ENCODE measurements at places on chromosomes 6 and 20. TPM values are rescaled to one million over a fixed set of nuclear protein-coding genes. Genes with fewer than 3 reads are reported as not detected.

DNA sequence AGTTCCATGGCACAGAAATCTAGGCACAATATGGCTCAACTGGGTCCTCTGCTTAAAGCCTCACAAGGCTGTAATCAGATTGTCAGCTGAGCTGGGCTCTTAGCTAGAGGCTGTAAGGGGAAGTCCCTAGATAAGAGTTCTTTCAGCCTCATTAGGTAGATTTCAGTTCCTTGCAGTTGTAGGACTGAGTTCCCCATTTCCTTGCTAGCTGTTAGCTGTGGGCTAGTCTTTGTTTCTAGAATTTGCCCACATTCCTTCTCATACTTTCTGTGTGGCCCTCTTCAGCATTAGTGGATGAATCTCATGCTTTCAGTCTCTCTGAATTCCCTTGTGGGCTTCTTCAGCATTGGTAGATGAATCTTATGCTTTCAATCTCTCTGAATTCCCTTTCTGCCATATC is 71.0 kb upstream of the MRAP2 start:
- H3K4me1 ChIP-seq: no peaks in the 10 kb centered on the region
- H3K4me3 ChIP-seq: no peak overlapping the region
- no peaks in the 10 kb centered on the region for H3K36me3 ChIP-seq
- DNase-seq: no peak
- H3K27ac ChIP-seq: no peak overlapping the region

Gene CALHM4
- not detected for polyA plus RNA-seq

DNA sequence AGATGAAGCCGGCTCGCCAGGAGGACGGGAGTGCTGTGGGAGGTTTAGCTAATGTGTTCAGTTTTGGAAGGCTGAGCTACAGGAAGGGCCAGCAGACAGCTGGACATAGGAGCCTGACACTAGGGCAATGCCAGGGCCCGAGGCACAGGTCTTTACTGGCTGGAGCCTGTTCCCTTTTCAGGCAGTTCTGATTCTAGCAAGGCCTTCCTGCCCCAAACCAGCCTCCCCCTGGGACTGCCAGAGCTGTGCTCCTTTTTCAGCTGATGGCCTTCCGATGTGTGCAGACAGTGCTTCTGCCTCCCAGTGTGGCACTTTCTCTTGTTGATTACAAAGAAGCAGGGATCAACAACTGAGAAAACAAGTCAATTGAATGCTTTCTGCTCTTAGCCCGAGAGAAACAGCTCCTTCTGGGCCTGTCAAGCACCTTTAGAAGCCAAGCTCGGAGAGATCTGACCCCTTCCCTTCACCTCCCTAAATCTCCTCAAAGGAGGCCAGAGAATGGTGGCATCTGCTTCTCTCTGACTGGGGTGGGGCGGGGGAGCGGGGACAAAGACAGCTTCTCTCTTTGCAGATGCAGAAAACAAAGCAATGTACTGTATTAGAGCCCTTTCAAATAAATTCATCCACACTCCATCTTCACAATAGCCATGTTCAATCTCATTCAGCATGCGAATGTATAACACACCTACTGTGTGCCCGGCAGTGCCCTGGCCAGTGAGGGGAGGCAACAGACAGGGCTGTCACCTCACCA is 63.2 kb downstream of the RAB44 start:
- H3K4me3 ChIP-seq: no peak overlapping the region
- DNase-seq: no peak
- no peak overlapping the region for H3K27ac ChIP-seq
- no peaks in the 10 kb centered on the region for H3K4me1 ChIP-seq
- no peaks in the 10 kb centered on the region for H3K27me3 ChIP-seq

DNA sequence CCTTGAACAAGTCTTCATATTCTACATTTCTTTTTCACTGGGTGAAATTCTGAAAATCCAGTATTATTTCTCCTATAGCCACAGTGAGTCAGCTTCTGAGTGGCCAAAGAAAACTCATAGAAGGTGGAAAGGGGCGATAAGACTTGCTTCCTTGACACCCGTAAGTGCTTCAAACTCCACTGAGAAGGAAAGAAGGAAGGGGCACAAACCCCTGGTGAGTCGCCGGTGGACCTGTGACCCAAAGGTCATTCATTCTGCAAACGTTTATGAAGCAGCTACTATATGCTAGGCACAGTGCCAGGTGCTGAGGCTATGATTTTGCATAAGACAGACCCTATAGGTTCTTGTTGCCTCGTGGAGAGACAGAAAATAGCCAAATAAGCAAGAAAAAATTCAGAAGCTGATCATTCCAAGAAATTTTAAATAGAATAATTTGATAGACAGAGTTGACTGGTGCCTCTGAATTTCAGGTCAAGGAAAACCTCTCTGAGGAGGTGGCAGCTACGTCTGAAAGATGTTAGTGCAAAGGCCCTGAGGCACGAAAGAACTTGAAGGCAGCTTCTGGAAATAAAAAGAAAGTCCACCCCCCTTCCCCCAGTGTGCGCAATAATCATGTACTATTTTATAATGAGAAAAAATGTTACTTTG is 118.2 kb downstream of the CD24 start:
- no peaks in the 10 kb centered on the region for H3K36me3 ChIP-seq
- DNase-seq: no peak
- H3K27me3 ChIP-seq: peaks cover 7% of the 10 kb centered on the region
- H3K4me3 ChIP-seq: no peak overlapping the region

DNA sequence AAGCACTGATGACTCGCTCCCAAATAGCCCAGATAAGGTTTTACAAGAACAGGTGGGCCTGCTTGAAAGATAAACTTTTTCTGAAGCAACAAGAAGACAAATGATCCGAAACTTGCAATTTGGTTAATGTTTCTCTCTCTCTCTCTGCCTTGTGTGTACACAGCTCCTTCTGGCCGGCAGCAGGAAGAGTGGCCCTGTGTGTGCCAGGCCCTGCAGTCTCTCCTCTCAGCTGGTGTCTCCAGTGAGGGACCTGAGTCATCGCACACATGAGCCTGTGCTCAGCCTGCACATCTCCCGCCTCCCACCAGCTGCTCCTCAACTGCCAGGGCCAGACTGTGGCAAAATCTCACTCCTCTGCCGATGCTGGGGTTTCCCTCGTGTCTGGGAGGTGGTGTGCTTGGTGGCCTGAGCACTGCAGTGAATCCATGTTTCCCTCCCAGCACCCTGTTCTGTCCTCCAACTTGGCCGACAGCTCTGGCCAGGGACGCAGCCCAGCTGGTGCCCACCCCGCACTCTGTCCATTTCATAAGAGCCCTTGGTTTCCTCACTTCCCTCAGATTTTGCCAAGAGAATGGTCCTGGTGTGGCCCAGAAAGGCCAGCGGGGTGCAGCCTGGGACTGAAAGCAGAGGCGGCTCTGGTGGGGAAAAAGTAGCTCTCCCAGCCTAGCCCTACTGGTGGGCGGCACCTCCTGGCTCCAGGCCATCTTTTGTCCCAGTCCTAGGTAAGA is 49.4 kb downstream of the ERMARD start:
- H3K27ac ChIP-seq: no peak overlapping the region
- DNase-seq: peak; percentile 85
- H3K4me1 ChIP-seq: peaks cover 5% of the 10 kb centered on the region
- peaks cover 28% of the 10 kb centered on the region for H3K27me3 ChIP-seq
- no peak overlapping the region for H3K4me3 ChIP-seq
- H3K36me3 ChIP-seq: no peaks in the 10 kb centered on the region

Gene SMPDL3A
- polyA plus RNA-seq: 15.4 TPM

DNA sequence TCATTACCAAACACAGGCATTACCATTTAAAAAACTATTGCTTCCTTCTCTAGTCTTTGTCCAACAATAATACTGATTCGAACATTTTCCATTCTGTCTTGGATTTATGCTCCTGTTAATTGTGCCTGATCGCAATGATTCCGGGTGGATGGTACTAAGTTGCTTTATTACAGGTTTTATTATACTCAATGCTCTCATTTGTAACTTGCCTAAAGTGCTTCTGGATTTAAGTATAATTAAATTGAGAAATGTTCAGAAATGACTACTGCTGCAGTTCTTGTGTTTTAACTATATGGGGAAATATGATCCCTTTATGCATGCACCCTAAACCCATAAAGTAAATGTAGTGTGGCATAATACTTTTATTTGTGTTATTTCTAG is 7.2 kb downstream of the TFAP2A start:
- peak overlapping the region; percentile 7 for H3K27ac ChIP-seq
- peak overlapping the region; percentile 98 for H3K4me3 ChIP-seq
- peaks cover 7% of the 10 kb centered on the region for H3K4me1 ChIP-seq
- no peaks in the 10 kb centered on the region for H3K36me3 ChIP-seq
- no peak for DNase-seq

Gene C6orf118
- polyA plus RNA-seq: not detected

- no peak for DNase-seq
- no peaks in the 10 kb centered on the region for H3K4me1 ChIP-seq
- peaks cover 5% of the 10 kb centered on the region for H3K27me3 ChIP-seq
- H3K27ac ChIP-seq: no peak overlapping the region
These were observed 68.2 kb downstream of the COL9A1 start for GRCh38 chr6:70234561-70235236.

DNA sequence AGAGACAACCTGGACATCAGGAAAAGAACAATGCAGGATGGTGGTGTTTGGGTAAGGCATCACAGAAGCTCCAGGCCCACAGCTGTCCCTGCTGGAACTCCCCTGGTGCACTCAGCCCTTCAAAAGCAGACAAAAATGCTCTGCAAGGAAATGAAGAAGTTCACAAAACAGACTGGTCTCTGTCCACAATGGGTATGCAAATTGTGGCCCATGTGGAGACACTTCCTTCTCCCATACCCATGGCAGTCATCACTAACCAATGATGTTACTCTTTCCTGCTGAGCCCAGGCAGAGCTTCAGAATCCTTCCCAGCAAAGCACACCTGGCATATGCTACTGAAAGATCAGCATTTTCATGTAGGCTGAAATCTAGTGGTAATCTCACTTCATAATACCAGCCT is 42.6 kb upstream of the PXDC1 start:
- no peaks in the 10 kb centered on the region for H3K27me3 ChIP-seq
- no peaks in the 10 kb centered on the region for H3K36me3 ChIP-seq
- DNase-seq: no peak
- peaks cover 29% of the 10 kb centered on the region for H3K4me1 ChIP-seq
- no peak overlapping the region for H3K4me3 ChIP-seq

DNA sequence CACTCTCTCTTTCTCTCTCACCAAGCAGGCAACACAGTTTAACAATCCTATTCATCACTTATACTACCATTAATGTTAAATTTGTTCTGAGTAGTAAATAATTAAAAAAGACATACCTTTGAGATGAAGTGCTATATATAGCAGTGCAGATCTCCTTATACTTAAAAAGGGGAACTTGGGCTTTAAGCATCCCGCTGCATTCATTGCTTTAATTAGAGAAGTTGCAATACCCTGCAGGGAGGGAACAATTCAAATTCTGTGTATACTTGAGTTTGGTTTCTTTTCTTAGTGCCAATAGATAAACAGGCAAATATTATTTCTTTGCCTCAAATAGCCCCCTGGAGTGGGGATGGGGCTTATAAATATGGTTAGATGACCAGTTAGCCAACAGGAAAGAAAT is 10.8 kb upstream of the ZBTB24 start:
- H3K4me3 ChIP-seq: no peak overlapping the region
- no peaks in the 10 kb centered on the region for H3K27me3 ChIP-seq
- no peak for DNase-seq
- H3K27ac ChIP-seq: no peak overlapping the region
- H3K4me1 ChIP-seq: no peaks in the 10 kb centered on the region

DNA sequence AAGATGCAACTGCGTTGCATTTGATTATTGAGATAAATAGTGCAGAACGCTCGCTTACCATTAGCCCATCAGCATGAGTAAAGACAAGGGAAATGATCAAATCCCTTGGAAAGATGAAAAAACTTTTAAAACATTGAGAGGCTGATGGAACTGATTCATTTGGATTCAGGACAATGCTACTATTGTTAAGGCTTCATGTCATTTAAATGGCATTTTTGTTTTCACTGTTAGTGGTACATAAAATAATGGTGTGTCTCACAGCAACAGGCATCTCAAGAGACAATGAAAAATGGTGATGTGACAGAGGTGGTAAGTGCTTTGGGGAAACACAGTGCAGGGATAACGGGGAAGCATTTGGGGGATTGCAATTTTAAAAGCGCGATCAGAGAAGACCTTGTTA is 159.7 kb upstream of the KCNG1 start:
- H3K4me3 ChIP-seq: no peak overlapping the region
- no peak overlapping the region for H3K27ac ChIP-seq
- no peaks in the 10 kb centered on the region for H3K4me1 ChIP-seq
- no peaks in the 10 kb centered on the region for H3K36me3 ChIP-seq
- no peak for DNase-seq
- H3K27me3 ChIP-seq: peaks cover 29% of the 10 kb centered on the region

DNA sequence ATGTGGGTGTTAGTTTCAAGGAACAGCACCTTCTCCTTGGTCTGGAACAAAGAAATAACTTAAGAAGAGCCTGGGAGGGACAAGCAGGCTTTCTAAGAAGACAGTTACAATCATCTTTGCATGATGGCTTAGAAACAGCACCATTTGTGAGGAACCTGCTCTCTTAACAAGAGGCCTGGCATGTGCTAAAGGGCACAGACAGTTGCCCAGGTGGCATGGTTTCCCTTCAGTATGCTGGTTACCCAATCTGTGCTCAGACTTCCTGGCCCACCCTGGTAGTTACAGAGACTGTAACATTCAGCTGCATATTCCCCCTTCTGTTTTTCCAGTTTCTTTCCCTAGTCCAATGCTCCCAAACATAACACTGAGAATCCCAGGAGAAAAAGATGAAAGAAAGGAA is 84.0 kb downstream of the CHD6 start:
- H3K4me1 ChIP-seq: peaks cover 8% of the 10 kb centered on the region
- H3K36me3 ChIP-seq: no peaks in the 10 kb centered on the region
- no peaks in the 10 kb centered on the region for H3K27me3 ChIP-seq

- peak overlapping the region; percentile 73 for H3K27ac ChIP-seq
- peak overlapping the region; percentile 30 for H3K4me3 ChIP-seq
These were observed 98.8 kb downstream of the RTN4IP1 start for GRCh38 chr6:106530502-106530901.

Gene CBFA2T2
- polyA plus RNA-seq: 8.7 TPM

Gene WFDC13
- not detected for polyA plus RNA-seq

DNA sequence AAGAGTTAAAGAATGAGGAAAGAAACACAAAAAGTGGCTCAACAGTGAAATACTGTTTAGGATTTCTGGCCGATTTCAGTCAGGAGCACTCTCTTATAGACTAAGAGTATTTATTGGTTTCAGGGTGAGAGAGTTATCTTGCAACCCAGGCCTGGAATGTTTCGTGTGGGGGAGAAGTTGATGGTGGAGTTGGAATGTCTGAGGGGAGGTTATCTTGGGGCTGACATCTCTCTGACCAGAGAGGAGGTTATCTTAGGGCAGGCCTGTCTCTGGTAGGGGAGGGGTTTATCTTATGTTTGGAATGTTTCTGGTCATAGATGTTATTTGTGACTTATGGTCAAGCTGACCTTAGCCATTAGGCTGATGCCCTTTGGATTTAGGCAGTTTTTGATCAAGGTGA is 80.3 kb downstream of the HTR1B start:
- H3K4me1 ChIP-seq: no peaks in the 10 kb centered on the region
- no peak for DNase-seq
- H3K27me3 ChIP-seq: no peaks in the 10 kb centered on the region

DNA sequence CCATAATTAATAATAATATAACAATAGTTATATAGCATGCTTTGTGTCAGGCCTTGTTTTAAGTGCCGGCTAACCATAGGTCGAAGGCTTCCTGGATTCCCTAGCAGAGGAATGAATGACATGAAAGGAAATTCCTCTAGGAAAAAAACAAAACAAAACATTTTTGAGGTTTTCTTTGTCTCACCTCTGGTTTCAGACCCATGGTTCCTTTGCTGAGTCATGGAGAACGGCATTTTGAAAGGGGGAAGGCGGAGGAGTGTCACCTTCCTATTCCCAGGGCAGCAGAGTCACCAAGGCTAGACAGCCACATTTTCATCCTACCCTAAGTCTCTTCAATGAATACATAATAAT is 25.3 kb upstream of the CCND3 start:
- H3K36me3 ChIP-seq: no peaks in the 10 kb centered on the region
- H3K27me3 ChIP-seq: no peaks in the 10 kb centered on the region
- H3K27ac ChIP-seq: peak overlapping the region; percentile 50

- H3K4me1 ChIP-seq: peaks cover 17% of the 10 kb centered on the region
- H3K4me3 ChIP-seq: no peak overlapping the region
- no peak overlapping the region for H3K27ac ChIP-seq
- no peaks in the 10 kb centered on the region for H3K36me3 ChIP-seq
- DNase-seq: no peak
These were observed 6.0 kb upstream of the DNMT3B start for GRCh38 chr20:32756156-32756555.
